Aorta (tissue), 5 donors: ENCODE measurements at places on chromosomes 7 and 10.
A peak's percentile ranks its signal among the peaks of the same experiment; 100 is the strongest.

DNA sequence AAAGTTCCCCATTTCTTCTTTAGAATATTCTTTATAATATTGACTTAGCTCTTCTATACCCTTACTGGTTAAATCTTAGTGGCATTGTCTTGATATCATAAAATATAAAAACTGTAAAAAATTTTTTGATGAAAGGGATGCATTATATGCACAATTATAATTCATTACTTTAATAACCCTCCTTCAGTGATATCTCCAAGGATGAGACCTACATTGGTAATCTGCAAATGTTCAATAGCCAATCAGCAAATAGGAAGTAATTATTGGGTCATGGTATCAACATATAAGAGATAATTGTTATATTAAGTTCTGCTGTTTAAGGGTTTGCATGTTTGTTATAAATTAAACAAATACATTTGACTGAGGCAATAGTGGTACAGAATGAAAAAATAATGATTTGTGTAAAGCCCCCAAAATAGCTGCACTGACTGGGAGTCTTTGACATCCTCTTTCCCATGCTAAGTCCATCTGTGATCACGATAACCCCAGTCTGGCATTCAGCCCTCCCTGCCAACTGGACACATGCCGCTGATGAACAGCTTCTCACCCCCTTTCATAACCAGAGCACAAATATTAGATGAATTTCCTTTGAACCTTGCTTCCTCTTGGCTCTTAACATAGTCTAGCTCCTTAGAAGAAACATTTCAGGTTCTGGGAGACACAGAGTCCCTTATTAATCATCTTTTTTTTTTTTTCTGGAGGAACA, 169.5 kb downstream of the CPED1 start:
- no peaks in the 10 kb centered on the region for H3K27me3 ChIP-seq
- H3K27ac ChIP-seq, result no peak overlapping the region
- DNase-seq, result no peak
- no peaks in the 10 kb centered on the region for H3K4me1 ChIP-seq
- H3K4me3 ChIP-seq, result no peak overlapping the region

DNA sequence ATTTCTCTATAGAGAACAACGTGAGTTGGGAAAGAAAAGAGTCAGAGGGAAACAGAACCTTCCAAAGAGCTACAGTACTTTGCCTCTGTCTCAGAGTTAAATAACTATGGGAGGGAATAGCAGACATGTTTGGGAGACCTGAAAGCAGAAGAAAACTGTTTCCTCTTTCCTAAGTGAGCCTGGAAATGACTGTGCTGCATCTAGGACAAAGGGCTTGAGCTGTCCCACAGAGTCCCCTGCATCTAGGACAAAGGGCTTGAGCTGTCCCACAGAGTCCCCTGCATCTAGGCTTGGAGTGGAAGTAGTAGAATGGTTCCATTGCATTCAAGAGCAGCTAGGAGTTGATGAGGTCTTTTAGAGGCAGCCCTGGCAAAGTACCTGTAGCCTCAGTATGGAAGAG, 149.7 kb downstream of the DKK1 start:
- H3K27ac ChIP-seq, result no peak overlapping the region
- no peaks in the 10 kb centered on the region for H3K27me3 ChIP-seq
- peaks cover 5% of the 10 kb centered on the region for H3K4me1 ChIP-seq
- H3K4me3 ChIP-seq, result no peak overlapping the region

GRCh38 chr10:60521974-60522405, 132.3 kb upstream of the ANK3 start:
- H3K27ac ChIP-seq, result no peak overlapping the region
- DNase-seq, result no peak
- H3K4me1 ChIP-seq, result no peaks in the 10 kb centered on the region

DNA sequence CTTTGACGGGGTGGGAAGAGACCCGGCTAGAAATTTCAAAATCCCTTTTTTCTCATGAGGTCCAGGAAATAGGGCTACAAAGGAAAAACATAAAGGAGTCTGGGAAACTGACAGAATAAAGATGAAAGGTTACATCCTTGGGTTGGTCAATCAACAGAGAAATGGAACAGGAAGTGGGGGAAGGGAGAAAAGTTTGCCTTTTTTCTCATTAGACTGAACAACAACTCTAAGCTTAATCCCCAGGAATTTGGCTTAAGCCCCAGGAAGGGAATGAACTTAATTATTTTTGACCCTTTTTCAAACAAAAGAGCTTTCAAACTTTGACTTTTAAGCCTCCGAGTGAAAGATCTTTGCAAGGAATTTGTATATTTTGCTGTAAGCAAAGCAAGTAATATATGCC, 32.7 kb downstream of the LGI1 start:
- H3K27ac ChIP-seq, result no peak overlapping the region
- H3K4me1 ChIP-seq, result no peaks in the 10 kb centered on the region
- no peak for DNase-seq
- no peaks in the 10 kb centered on the region for H3K27me3 ChIP-seq

GRCh38 chr10:93993782-93994437, at the start of gene PLCE1:
PLCE1 (plus strand) TSS chr10:93993931; CDS start chr10:94031047, 37,116 bp downstream.
- no peaks in the 10 kb centered on the region for H3K27me3 ChIP-seq
- no peaks in the 10 kb centered on the region for H3K4me1 ChIP-seq
- H3K36me3 ChIP-seq, result no peaks in the 10 kb centered on the region
- peak within 1 kb of the TSS; percentile 28 for H3K4me3 ChIP-seq
- peak; percentile 88 for DNase-seq
- peak within 1 kb of the TSS; percentile 12 for H3K27ac ChIP-seq

GRCh38 chr10:133405844-133406527, 12.0 kb downstream of the MTG1 start:
- no peak overlapping the region for H3K27ac ChIP-seq
- peaks cover 3% of the 10 kb centered on the region for H3K36me3 ChIP-seq
- no peak overlapping the region for H3K4me3 ChIP-seq

DNA sequence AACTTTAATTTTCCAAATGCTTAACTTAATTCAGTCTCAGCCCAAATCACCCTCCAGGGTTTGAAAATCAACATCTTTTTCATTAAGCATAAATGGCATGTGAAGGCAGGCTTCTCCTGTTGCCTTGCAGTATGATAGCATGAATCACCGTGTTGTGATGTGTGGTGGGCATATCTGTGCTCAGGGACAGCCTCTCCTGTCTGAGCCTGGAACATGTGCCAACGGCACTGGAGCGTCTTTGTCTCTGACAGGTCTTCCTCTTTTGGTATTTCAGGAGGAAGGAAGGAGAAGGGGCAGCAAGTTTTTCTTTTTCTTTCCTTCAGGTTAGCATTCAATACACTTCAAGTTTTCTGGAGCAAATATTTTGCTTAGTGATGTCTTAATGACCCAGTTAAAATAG, 57.6 kb downstream of the LRGUK start:
- H3K27me3 ChIP-seq, result no peaks in the 10 kb centered on the region
- no peak for DNase-seq
- H3K4me3 ChIP-seq, result no peak overlapping the region
- H3K4me1 ChIP-seq, result no peaks in the 10 kb centered on the region
- H3K36me3 ChIP-seq, result no peaks in the 10 kb centered on the region

DNA sequence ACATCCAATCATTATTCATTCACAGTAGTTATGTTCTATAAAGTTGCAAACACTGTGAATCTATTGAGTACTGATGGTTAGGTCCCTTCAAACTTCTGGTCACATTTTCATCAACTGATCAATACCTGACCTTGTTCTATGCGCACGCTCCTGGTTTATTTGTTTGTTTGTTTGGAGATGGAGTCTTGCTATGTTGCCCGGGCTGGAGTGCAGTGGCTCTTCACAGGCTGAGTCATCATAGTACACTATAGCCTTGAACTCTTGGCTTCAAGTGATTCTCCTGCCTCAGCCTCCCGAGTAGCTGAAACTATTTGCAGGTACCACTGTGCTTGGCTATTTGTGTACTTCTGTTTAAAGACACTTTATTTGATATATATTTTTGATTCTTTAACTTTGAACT, 19.3 kb downstream of the SND1 start:
- H3K4me1 ChIP-seq, result no peaks in the 10 kb centered on the region
- no peak overlapping the region for H3K4me3 ChIP-seq
- no peaks in the 10 kb centered on the region for H3K27me3 ChIP-seq
- DNase-seq, result no peak
- H3K27ac ChIP-seq, result no peak overlapping the region

DNA sequence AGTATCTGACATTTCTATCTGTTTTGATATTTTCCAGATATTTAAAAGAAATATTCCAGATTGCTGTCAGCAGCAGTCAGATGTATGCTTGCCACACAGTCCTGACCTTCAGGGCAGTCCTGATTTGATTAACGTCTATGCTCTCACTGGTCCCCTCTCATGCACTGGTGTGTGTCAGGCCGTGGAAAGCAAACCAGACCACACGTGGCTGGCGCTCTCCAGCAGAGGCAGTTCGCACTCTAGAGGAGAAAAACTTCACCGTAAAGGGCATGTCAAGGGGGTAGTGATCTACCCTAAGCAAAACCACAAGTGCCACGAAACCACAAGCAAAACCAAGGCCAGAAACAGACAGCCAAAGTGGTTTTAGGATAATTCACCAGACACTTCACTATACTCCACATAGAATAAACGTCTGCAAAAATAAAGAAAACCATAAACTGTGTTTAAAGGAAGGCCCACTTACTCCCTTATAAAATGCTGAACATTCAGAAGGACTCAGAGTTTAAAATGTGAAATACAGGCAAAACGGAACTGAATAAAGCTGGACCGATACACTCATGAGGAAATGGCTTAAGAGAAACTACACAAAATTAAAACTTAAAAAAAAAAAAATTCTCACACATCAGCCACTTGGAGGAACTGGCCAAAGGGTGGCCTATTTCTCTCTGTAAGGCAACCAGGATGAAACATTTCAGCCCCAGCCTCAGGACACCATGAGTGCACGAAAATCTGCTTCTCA, 26.4 kb downstream of the PARP12 start:
- H3K27ac ChIP-seq, result no peak overlapping the region
- no peak for DNase-seq
- H3K4me3 ChIP-seq, result no peak overlapping the region
- H3K36me3 ChIP-seq, result peaks cover 4% of the 10 kb centered on the region
- no peaks in the 10 kb centered on the region for H3K27me3 ChIP-seq
- no peaks in the 10 kb centered on the region for H3K4me1 ChIP-seq

DNA sequence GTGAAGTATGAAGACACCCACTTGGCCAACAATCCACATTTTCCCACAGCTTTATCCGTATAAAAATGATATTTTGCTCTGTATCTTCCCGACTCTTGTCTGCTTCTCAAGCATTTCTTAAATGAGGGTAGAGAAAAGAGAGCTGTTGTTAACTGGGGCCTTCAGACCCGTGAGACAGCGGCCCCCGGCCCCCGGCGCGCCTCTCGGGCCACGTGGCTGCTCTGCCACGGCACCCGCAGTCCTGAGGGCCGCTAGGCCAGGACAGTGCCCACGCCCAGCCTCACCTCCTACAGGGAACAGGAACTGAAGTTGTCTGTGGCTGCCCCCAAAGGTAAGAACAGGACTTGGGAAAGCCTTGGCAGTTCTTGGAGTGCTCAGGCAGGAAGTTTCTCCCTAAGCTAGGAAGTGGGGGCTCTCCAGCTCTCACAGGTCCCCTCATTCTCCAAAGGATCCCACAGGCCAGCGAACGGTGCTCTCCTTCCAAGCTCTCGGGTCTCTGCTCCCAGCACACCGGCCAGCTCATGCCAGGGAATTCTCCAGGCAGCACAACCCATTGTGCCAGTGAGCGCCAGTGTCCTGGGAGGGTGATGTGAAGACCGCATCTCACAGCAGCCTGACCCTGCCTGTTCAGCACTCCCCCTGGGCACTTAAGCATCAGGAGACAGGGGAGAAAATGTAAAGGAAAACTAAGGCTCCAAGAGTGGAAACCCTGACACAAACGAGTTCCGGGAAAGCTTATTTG, 230.3 kb upstream of the PFKP start:
- no peak overlapping the region for H3K4me3 ChIP-seq
- H3K27ac ChIP-seq, result no peak overlapping the region
- H3K27me3 ChIP-seq, result no peaks in the 10 kb centered on the region
- H3K36me3 ChIP-seq, result no peaks in the 10 kb centered on the region
- DNase-seq, result no peak
- H3K4me1 ChIP-seq, result no peaks in the 10 kb centered on the region

- H3K36me3 ChIP-seq, result no peaks in the 10 kb centered on the region
- no peaks in the 10 kb centered on the region for H3K4me1 ChIP-seq
- no peak overlapping the region for H3K27ac ChIP-seq
- no peak overlapping the region for H3K4me3 ChIP-seq
- H3K27me3 ChIP-seq, result no peaks in the 10 kb centered on the region
These were observed 51.1 kb downstream of the ARMC3 start for GRCh38 chr10:22978918-22979317.
